AG08396 (cell line): ENCODE measurements at places on chromosomes 1 and 21.

GRCh38 chr21:39142972-39143371 lies 40.3 kb downstream of the PSMG1 start:
- DNase-seq, result no peak

DNA sequence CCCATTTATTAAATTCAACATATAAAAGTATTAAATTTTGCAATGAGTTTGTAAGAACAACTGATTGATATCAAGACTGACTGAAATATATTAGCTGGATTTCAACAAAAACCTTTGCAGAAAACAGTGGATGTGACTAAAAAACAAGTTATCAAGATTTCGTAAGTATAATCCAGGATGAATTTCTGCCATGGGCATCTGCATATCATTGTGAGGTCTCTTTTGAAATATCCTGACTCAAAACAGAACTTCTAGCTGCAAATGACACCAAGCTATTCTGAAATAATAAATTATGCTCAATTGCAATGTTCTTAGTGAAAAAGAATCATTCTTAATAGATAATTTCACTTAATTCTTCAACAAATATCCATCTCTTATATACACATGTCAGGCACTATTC lies 52.6 kb downstream of the CD34 start:
- no peak for DNase-seq

GRCh38 chr21:45877821-45878469 lies 103.6 kb upstream of the COL6A1 start:
- no peak for DNase-seq

DNA sequence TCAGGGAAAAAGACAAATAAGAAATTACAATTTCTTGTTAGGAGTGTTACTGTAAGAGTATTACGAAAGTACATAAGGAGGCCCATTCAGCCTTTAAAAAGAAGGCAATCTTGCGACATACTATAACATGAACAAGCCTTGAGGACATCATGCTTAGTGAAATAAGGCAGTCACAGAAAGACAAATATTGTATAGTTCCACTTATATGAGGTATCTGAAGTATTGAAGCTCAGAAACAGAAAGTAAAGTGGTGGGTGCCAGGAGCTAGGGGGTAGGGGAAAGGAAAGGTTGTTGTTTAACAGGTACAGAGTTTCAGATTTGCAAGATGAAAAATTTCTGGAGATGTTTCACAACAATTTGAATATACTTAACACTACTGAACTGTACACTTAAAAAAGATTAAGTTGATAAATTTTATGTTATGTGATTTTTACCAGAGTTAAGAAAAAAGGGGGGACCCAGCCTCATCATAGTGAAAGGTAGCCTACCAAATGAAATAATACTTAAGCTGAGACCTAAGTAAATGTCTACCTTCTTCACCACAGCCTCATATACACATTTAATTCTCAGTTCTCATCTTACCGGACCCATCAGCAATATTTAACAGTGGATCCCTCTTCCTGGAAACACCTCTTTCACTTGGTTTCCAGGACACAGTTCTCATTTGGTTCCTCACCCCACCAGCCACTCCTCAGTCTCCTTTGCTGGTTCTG lies 19.5 kb downstream of the USP24 start:
- DNase-seq, result no peak

DNA sequence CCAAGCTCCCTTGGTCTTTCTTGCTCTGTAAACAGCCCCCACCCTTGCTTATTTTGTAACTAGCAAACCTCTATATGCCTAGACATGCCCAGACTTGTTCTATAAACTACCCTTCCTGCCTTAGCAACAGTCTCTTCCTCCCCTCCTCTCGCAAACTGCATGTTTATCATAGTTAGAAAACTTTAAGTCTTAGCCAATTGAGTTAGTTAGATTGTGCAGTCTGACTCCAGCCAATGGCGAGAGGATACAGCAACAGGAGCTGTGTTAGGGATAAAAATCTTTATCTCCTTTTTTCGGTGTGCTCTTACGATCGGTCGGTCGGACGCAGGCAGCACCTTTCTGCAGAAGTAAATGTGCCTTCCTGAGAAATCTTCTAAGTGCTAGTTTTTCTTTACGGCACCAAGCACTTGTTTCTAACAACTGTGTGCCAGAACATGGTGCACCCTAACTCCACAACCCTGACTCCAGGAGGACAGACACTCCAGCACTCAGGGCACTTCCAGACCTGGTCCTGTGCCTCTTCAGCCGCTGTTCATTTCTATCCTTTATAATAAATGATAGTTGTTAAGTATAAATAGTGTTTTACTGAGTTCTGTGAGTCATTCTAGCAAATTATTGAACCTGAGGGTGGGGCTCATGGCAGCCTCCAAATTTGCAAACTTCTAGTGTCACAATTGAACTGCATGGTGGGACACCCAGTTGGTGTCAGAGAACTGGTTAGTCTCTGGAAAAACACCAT lies 25.7 kb upstream of the GNG4 start:
- no peak for DNase-seq

DNA sequence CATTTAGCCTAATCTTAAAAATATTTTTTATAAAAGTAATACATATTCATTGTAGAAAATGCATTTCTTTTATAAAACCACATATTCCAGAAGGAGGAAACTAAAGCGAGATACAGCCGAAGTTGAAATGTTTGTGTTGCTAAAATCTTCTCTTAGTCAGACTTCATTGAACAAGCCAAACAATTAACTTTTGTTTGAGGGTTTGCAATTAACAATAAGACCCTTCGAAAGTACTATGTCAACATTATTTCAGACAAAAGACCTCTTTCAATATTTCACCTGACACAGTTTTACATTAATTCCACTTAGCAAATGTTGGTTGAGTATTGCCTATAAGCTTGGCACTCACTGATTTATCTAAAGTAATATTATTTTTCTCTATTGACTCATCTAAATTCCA lies 354.0 kb upstream of the ADAMTS5 start:
- no peak for DNase-seq

- DNase-seq, result no peak
These were observed 2.2 kb downstream of the SHISA4 start for GRCh38 chr1:201890806-201891450.

- DNase-seq, result peak; percentile 56
These were observed 18.5 kb downstream of the CAMK1G start for GRCh38 chr1:209601809-209602657.
